NCI-H2227 treated with DMSO at 0.1 percent for 48 hours (cell line): ENCODE measurements at places on chromosomes 11 and 22.

- DNase-seq, result no peak
Observed at GRCh38 chr11:91857179-91857578, 367.4 kb upstream of the FAT3 start.

DNA sequence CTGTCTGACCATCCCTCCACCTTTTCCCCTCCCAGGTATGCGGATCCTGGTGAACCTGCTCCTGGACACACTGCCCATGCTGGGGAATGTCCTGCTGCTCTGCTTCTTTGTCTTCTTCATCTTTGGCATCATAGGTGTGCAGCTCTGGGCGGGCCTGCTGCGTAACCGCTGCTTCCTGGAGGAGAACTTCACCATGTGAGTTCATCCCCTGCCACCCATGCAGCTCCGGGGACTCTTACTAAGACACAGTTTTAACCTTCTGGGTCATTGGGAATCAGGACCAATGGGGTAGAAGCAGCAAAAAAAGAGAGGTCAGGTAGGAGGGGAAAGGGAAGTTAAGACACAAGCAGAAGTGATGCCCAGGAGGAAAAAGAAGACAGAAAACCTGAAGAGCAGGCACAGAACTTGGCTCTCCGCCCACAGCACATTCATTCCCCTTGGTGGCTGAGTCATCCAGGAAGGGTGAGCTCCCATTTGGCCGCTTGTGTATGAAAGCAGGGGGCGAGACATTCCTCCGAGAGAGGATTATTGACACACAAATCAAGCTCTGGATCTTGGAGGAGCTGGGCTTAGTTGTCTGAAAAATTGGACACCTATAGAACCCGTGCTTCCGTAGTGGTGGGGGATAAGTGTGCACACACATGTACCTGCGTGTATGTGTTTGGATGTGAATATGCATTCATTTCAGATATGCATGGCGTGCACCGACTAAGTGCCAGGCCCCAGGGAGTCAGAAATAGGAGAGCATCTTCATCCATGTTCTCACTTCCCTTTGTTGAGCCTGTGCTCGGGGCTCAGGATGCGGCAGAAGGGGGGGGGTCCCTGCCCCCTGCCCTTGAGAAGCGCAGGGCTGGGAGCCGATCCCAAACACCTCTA lies 64.2 kb downstream of the CACNA1I start:
- no peak for DNase-seq

DNA sequence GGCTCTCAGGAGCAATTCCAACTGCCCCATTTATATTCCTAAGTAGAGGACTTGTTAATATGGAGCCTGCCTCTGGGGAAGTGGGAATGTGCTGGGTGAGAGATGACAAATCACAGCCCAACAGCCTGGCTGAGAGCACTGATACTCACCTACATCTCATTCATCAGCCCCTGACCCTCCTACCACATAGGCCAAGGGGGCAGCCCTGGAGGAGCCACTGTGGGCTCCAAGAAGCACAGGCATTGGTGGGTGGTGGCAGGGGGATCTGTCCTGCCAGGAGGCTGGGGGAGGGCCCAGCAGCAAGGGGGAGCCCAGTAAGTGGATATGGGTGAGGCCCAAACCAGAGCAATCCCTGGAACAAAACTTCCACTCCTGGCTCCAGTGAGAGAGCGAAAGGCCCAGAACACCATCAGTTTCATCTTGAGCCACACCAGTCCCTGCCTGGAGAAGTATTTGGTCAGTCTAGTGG lies 79.7 kb downstream of the BUD13 start:
- no peak for DNase-seq

DNA sequence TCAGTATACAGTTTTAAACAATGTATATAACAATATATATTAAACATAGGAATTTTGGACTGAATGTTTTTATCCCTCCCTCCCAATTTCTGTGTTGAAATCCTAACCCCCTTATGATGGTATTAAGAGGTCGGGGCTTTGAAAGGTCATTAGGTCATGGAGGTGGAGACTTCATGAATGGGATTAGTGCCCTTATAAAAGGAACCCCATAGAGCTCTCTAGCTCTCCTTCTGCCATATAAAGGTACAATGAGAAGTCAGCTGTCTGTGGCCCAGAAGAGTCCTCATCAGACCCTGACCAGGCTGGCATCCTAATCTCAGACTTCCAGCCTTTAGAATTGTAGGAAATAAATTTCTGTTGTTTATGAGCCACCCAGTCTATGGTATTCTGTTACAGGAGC lies 6.5 kb downstream of the NNMT start:
- no peak for DNase-seq

DNA sequence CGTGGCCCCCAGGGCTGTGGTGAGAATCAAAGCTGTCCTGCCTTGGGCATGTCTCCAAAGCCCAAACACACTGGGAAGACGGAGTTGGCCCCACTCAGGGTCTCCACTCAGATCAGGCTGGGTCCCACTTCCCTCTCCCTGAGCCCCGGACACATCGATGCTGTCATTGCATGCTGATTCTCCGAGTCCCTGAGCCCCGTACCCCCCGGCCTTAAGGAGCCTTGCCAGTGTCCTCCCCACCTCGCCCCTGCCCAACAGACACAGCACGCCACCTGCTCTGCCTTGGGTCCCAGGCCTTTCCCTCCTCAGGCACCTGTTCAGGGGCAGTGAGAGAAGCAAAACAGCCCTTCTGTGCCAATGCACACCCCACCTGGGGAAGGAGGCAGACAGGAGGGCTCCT lies 14.6 kb downstream of the EIF1AD start:
- DNase-seq, result no peak

DNA sequence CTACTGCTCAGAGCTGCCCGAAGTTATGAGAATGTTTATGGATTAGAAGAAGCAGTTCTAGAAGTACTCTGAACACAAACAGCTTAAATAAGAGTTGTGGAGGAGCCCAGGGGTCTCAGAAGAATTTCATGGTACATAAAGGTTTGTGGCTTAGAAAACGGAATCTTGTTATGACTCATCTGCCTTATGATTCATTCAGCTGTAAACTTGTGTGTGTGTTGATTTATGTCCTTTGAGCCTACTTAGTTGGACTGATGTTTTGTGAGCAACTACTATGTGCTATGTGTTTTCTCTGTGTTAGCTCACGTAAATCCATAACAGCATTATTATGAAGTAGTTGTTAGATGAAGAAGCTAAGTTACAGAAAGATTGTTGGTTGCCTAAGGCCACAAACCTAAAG lies 203.7 kb downstream of the PGR start:
- no peak for DNase-seq

DNA sequence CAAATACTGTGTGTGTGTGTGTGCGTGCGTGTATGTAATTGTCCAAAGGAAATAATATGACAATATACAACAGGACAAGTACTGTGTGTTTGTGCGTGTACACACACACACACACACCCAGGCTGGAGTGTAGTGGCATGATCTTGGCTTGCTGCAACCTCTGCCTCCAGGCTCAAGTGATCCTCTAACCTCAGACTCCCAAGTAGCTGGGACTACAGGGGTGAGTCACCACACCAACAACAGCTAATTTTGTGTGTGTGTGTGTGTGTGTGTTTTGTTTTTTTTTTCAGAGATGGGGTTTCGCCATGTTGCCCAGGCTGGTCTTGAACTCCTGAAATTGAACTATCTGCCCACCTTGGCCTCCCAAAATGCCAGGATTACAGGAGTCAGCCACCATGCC lies 61.5 kb downstream of the NUP98 start:
- DNase-seq, result no peak

GRCh38 chr11:33040862-33041453 lies 1.6 kb downstream of the TCP11L1 start:
- DNase-seq, result no peak
